ENCODE measurements at places on chromosomes 4 and X.
A peak's percentile ranks its signal among the peaks of the same experiment; 100 is the strongest.

DNA sequence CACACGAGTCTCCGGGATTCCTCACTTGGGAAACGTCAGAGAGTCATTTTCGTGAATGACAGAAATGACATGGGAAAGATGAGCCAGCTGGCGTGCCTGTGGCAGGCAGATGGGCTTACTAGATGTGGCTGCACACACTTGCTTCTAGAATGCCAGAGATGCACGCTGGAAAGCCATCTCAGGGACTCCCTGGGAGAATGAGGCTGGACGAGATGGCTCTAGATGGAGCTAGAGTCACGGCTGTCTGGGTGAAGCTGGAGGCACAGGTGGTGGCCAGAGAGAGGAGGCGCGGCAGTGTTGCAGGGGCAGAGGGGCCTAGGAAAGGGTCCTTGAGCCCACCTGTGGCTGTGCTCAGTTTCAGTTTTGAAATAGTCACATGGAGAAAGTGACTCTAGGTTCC, 26.0 kb downstream of the TKTL1 start:
- no peak for DNase-seq

GRCh38 chrX:101619364-101619763, 1.6 kb upstream of the ARMCX6 start:
- DNase-seq: no peak

GRCh38 chr4:176611381-176611780, 181.3 kb downstream of the VEGFC start:
- DNase-seq: no peak

- DNase-seq: peak; percentile 83
Observed at GRCh38 chr4:38664706-38665401, 855 bp downstream of the KLF3 start.

- no peak for DNase-seq
Observed at GRCh38 chr4:159337041-159337440, 234.2 kb downstream of the RAPGEF2 start.

DNA sequence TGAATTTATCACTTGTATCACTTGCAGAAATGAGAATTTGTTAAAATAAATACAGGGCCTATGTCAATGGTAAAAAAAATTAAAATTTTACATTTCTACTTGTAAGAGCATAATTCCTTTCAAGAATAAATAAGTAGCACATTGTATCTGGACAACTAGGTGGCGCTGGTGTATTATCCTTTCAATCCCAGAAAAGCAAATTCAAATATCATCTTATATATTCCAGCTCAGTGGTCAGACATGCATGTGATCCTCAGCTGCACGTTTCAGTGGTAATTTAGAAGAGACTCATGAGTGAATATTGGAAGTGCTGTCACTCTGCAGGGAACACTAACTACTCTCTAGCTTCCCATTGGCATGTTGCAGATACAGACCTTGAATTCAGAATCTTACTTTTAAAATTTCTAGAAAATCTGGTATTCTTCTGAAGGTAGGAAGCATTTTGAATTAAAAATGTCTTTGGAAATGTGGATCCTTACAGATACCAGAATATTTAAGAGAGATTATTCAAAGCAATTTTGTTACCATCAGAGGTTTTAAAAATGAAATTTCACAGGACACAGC, 1414.7 kb upstream of the TENM3 start:
- DNase-seq: no peak
